ENCODE measurements at places on chromosomes 2 and 18.

DNA sequence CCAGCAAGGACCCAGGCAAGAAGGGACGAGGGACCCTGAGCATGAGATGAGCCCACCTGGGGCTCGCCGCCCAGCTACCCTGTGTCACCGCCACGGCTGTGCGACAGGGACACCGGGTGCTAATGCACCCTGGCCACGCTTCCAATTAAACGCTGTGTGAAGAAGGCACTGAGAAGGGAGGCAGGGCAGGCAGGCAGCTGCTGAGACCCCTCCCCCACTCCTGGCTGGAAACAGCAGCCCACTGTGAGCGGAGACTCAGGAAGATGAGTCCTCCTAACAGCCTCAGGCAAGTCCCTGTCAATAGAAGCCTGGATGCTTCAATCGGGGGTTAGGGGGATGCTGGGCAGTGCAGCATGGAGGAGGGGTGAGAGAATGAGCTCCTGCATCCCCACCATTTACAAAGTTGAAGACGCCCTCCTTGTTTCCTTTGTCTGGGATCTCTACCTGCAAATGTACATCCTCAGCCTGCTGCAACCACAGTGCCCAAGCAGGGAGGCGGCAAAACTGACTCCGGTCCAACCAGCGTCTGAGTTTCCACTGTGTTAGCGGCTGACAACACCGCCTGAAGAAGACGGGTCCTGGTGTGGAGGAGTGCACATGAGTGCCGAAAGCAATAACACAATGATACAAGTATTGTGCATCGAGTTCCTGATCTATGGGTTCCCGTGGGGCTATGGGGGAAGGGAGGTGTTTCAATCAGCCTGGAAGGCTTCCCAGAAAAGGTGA is 12.8 kb downstream of the TMEM163 start:
- DNase-seq = no peak

GRCh38 chr2:50546790-50547189 is 485.1 kb downstream of the NRXN1 start:
- DNase-seq = no peak

DNA sequence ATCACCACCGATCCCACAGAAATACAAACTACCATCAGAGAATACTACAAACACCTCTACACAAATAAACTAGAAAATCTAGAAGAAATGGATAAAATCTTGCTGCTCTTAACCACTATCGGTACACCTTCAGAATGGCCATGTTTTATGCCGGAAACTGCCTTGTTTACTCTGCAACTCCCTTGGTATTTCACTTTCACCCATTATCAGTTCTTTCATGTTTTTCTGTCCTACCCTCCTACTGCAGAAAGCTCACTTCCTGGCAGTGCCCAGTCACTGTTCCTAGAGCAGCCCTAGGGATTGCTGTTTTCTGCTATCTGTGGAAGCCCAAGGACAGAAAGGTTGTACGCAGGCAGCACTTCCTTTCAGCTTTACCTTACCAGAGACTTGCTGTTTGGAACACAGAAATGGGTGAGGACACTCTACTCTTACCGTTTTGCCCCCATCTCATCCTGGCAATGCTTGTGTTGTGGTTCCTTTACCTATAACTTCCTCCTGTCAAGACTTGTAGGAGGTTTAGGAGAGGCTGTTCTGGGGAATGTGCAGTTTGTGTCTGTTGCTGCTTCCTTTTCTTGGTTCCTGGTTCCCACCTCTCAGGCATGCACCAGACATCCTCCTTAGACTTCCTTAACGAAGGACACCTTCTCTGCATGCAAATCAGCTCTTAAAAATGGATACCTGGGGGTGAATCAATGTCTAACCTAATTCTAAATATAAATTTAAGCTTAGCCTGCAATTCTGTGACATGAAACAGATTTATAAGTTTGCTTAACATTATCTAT is 394.4 kb downstream of the SPAG16 start:
- DNase-seq = no peak

DNA sequence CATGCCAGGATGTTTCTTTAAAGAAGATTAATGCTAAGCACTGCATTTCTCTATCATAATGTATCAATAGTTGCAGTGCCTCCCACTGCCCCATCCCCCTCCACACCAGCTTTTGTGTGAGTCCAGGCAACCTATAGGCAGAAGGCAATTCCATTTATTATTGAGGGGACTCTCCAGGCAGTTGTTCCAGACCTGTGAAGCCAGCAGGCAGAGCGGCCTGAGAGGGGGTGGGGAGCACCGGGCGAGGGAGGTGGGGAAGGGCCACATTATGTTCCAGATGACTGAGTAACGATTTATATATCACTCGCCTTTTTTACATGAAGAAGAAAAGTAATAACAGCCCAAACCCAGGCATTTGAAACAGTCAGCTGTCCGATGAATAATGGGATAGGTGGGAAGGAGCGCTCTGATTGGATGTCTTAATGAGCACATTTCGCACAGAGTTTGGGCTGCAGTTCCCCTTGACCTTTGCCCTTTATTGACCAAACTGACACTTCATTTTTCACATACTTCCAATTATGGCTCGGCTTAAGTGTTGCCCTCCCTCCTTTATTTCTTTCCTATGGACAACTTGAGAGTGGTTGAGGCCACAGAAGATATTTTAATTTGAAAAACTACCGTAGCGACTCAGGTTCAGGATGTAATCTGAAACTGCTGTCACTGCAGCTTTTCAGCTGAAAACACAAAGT is 34.4 kb downstream of the MEIS1 start:
- no peak for DNase-seq

DNA sequence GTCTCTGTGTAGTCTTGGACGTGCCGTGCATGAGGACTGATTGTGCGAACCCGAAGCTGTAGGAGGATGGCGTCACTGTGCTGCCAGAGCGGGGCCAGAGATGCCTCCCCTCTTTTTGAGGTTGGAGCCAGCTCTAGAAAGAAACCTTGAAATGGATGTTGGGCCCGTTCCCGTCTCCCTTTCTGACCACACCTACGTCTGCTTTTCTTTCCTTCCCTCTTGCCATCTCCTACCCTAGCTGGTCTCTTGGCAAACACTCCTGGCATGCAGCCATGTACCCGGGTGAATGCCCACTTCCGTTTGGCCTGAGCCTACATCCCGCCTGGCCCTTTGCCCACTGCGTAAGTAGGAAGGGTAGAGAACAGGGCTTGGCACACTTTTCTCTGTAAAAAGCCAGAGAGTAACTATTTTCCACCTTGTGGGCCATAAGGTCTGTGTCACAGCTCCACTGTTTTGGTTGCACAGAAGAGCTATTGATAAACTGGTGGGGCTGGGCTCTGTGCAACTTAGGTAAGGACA is 37.4 kb downstream of the SH3BP4 start:
- no peak for DNase-seq

- no peak for DNase-seq
These were observed 360.9 kb upstream of the ZC3H15 start for GRCh38 chr2:186125156-186125555.

DNA sequence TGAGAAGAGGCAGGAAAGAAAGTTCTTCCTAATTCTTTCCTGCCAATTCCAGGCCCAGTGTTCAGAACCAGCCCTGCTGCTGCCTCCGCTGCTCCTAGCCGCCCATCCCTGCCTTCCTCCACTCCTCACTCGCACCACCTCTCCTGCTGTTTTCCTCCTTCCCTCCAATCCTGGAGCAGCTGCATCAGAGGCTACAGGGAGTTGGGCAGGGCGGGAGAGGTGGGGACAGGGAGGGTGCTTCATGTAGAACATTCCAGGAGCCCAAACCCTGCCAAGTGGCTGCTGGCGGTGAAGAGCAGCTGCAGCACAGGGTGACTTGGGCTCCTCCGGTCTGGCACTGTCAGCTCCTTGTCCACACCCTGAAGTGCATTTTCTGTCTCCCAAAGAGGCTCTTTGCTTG is 176.3 kb downstream of the TNS1 start:
- DNase-seq = no peak

GRCh38 chr2:3959372-3959771 is 256.0 kb downstream of the DCDC2C start:
- no peak for DNase-seq

DNA sequence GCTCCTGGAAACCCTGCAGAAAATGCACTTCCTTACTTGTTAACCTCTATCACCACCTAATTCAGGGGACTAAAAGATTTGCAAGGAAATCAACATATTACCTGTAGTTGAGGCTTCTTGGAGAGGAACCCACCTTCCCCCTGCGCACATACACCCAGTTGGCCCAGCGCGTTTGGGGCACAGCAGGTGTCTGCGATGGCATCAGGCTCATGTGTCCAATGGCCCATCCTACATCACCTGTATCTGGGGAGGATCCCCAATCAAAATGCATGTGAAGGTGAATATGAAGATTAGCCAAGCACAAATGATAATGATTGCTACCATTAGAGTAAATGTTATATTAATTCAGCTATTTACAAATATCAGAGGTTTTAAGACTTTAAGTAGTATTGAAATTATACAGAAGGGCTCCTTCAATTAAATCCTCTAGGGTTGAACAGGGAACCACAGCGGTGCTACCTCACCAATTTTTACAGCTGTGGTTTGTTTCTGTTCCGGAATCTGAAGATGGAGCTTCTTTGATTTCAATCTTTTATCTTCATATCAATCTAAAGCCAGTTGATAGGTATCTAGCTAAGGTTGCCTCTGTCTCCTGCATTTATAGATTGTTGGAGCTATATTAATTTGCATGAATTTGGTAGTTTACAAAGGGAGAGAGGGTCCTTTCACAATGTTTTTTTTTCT is 486.0 kb downstream of the RNF144A start:
- no peak for DNase-seq

DNA sequence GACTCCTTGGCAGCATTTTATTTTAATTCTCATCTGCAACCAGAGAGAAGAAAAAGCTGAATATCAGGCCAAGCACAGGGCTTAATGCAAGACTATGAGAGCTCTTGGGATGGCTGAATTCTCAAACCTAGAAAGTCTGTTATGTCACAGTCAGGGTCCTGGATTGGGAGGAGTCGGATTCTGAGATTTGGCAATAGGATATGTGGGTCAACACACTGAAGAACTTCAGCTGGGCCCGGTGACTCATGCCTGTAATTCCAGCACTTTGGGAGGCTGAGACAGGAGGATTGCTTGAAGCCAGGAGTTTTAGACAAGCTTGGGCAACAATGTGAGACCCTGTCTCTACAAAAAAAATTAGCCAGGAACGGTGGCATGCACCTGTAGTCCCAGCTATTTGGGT is 102.4 kb downstream of the COL3A1 start:
- DNase-seq = no peak

- DNase-seq = no peak
These were observed 94.5 kb upstream of the FN1 start for GRCh38 chr2:215530191-215530968.

DNA sequence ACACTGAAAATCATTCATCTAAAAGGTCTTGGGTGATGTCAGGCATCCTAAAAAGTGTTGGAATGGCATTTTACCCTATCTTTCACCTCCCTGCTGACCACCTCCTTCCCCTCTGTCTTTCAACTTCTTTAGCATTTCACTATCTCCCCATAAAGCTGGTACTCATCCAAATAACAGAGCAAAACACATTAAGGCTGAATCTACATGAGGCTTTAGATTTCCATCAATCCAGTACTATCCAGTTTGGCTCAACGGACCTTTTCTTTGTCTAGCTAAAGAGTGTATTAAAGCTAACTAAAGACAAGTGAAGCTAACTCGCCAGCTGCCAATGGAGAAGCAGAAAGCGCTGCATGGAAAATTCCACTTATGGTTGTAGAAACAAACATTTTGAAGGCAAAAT is 122.5 kb upstream of the NCKAP5 start:
- DNase-seq = no peak

DNA sequence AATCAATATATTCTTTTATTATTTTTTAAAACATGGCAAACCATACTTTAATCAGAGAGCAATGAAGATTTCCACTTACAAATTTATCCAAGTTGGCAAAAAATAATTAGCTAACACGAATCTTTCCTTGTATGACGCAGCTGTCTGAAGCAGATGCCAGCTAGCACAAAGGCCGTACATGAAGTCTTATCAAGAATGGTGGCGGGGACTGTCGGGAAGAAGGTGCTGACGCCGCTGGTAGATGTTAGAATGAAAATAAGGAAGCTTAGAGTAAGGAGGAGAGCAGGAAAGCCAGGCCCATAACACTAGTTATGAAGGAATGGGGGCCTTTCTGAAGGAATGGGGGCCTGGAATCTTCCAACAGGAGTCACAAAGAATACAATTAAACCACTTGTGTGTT is 96.7 kb downstream of the ZNF516 start:
- DNase-seq = no peak

DNA sequence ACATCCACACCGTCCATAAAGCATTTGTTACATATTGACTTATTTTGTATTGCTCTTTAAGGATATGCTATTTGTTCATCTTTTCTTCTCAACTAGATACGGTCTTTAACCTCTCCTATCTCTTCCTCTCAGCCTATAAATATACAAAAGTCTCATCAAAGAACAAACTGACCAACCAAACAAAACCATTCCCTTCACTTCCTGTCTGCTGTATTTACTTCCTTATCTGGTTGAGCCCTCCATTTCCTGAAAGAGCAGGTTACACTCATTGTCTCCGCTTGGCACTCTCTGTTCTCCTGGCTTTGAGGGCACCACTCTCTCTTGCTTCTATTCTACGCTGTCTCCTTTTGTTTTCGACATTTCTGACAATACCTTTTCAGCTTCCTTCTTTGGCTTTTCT is 431.9 kb upstream of the TCF4 start:
- no peak for DNase-seq

DNA sequence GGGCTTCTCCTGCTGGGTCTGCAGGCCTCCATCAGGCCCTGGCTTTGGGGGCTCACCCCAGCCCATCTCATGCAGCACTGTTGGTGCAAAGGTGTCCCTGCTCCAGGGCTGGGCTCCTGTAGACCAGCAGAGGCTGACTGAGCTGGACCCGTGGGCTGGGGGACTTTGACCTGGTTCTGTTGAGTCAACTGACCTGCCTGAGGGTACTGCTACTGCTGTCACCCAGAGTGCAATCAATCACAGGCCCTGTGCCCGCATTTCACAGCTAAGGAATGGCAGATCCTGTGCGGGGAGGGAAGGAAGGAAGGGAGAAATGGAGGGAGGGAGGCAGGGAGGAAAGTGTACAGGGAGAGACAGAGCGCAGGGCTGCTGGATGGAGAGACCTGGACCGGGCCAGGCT is 136.8 kb downstream of the TPO start:
- no peak for DNase-seq

GRCh38 chr2:190121971-190122370 is 59.4 kb upstream of the MSTN start:
- DNase-seq = no peak

DNA sequence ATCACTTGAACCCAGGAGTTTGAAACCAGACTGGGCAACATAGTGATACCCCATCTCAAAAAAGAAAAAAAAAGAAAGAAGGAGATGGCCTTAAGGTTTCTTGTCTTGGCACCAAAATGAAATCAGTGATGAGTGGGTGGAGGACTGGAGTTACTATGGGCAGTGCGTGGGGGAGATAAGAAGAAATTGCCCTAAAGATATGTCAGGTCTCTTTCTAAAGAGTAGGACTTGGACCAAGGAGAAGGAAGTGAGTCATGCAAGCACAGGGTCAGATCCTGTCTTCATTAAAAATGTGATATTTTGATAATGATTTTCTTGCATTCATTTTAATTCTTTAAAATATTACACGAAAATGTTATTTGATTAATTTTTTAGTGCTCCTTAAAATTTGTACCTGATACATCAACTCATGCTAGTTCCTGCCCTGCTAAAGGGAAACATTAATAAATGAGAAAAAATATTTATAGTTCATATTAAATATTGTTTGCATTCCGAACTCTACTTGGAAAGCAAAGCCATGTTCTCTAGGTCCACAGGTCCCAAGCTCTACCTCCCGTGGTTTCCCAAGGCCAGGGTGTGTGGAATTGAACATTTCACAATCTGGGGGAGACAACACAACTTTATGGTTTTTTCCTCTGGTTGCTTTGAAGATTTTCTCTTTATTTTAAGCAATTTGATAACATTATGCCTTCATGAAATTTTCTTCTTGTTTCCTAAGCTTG is 62.6 kb upstream of the CTLA4 start:
- no peak for DNase-seq

Measured in stimulated activated CD8-positive, alpha-beta memory T cell treated with anti-CD3 and anti-CD28 coated beads, Interleukin-15, amount 100 ng/mL, for 24 hours (primary cell).